ENCODE measurements at places on chromosomes 7 and 10. TPM values are rescaled to one million over a fixed set of nuclear protein-coding genes. Genes with fewer than 3 reads are reported as not detected.

AGBL3 gene
- 2.7 TPM for total RNA-seq

ADIRF gene
- 0.48 TPM for total RNA-seq

FAM53B gene
- 18.2 TPM for total RNA-seq

PNLIPRP1 gene
- 0.90 TPM for total RNA-seq

STEAP1B gene
- 0.24 TPM for total RNA-seq

PPP1R17 gene
- not detected for total RNA-seq

CALHM3 gene
- not detected for total RNA-seq

GRCh38 chr7:18221377-18222293, 194.0 kb upstream of the PRPS1L1 start:
- DNase-seq, result no peak

GRCh38 chr10:95785317-95785716, 29.4 kb downstream of the ENTPD1 start:
- DNase-seq, result no peak

GRCh38 chr10:101843032-101844021, at the start of gene KCNIP2:
Gene KCNIP2 (minus strand): TSS chr10:101843800. CDS start chr10:101843568, 232 bp downstream.
- DNase-seq, result peak; percentile 67

DNA sequence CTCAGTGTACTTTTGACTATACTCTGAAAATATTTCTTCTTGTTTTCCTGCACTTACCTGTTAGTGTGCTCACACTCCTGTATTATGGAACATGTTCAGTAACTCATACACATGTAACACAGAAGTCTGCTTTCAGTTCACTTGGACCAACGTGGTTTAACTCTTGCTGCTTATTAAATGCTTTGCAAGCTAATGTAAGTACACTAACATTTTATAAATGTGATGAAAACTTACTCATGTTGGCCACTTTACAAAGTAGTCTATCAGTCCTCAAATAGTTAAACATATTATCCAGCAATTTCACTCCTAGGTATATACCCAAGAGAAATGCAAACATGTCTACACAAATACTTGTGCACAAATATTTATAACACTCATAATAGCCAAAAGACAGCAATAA, 98.4 kb downstream of the UBE2H start:
- no peak for DNase-seq

- no peak for DNase-seq
These were observed 27.0 kb upstream of the TOMM7 start for GRCh38 chr7:22849662-22850061.

DNA sequence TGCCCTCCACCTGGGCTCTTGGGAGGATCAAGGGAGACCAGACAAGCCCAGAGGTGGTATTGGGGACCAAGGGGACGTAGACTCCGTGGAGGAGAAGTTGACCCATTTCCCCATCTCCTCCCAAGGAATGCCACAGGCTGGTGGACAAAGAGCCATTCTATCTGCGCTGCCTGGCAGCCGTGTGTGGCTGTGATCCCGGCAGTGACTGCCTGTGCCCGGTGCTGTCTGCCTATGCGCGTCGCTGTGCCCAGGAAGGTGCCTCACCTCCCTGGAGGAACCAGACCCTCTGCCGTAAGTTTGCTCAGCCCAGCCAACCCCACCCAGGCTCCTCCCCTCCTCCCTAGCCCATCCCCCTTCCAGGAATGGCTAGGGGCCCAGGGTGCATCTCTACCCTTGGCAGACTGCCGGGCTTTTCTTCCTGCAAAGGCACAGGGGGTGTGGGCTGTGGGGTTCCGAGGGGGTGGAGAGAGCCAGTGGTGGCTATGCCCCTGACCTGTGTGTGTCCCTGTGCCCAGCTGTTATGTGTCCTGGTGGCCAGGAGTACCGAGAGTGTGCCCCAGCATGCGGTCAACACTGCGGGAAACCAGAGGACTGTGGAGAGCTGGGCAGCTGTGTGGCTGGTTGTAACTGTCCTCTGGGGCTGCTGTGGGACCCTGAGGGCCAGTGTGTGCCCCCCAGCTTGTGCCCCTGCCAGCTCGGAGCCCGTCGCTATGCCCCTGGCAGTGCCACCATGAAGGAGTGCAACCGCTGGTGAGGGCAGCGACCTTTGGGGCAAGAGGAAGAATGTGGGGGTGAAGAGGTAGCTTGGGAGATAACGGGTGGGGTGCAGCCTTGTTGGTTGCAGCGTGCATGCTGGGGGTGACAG, 10.2 kb upstream of the ZNF467 start:
- DNase-seq, result no peak

- DNase-seq, result no peak
These were observed 327.2 kb upstream of the AKR1E2 start for GRCh38 chr10:4498711-4499251.

GRCh38 chr7:158541346-158542010, 46.1 kb downstream of the PTPRN2 start:
- DNase-seq, result no peak

DNA sequence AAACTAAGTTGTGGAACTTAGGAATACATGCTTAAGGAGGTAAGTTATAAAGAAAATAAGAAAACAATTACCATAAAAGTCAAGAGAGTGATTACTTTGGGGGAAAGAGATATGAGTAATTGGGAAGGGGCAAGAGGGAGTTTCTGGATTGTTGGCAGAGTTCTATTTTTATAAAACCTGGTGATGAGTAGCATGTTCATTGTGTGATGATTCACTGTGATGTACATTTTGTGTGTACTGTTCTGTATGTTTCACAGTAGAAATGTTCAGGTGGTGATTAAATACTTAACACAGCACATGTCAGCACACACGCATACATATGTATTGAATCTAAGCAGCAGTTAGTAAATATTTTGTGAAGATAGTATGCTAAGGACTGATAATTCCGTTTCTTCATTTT, 9.7 kb upstream of the OIT3 start:
- no peak for DNase-seq

Data from activated T-cell treated with anti-CD3 and anti-CD28 coated beads, Interleukin-2, amount 50 U/mL, for 4 hours (primary cell).